ENCODE measurements at places on chromosomes 12 and 14.
A peak's percentile ranks its signal among the peaks of the same experiment; 100 is the strongest.

DNA sequence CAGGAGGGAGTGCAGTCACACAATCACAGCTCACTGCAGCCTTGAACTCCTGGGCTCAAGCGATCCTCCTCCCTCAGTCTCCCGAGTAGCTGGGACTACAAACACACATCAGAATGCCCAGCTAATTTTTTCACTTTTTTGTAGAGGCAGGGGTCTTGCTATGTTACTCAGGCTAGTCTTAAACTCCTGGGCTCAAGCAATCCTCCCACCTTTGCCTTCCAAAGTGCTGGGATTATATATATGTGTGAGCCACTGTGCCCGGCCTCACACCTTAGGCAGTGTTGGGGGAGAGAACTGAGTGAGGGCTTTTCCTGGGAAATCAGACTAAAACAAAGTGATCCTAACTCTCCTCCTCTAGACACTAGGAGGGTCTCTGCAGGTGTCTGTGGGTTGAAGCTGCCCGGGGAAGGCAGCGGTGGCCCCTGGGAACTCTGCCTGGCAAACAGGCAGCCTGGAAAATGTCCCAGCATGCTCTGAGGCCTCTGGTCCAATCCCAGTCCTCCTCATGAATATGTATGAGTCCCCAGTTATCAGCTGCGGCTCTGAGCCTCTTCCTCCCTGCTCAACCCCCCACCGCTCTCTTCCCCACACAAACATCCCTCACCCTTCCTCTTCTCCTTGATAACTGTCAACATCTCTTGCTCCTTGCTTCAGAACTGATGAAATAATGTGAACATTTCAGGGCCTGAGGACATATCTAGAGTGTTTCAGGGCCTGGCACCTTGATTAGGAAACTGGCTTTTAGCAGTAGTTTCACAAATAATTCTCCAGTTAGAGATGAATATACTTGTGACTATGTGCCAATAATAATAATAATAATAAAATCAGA lies 7.9 kb upstream of the NAA25 start:
- peak; percentile 55 for DNase-seq

DNA sequence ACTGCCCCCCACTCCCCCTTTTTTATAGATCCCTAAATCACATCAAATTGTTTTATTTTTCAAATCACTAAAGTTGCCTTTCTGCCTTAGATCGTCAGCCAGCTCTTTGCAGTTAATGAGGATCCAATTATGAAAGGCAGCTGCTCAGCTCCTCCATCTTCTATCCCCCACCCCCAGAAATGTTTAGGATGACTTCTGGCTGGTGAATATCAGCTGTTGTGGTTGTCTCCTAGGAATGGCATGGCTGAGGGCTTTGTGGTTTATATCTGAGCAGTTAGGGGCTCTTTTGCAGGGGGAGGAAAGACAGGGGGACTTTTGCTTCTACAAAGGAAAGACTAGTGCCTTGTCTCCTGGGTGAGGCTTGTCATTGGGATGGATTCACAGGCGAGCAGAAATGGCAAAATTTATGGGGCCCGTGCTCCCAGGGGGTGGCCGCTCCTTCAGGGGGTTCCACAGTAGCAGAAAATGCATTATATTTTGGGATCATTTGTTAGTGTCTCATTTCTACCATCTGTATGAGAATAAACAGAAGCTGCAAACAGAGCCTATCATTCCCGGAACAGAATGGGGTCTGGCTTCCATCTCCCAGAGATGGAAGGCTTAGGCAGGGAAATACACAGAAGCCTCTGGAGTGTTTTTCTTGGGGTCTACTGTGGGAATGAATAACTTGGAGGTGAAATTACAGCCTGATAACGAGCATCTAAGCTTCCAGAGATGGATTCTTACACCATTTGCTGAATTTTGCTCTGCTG lies 6.5 kb downstream of the JDP2 start:
- DNase-seq, result no peak

GRCh38 chr14:24137529-24138395 lies 1.8 kb downstream of the PSME1 start:
- DNase-seq, result no peak

DNA sequence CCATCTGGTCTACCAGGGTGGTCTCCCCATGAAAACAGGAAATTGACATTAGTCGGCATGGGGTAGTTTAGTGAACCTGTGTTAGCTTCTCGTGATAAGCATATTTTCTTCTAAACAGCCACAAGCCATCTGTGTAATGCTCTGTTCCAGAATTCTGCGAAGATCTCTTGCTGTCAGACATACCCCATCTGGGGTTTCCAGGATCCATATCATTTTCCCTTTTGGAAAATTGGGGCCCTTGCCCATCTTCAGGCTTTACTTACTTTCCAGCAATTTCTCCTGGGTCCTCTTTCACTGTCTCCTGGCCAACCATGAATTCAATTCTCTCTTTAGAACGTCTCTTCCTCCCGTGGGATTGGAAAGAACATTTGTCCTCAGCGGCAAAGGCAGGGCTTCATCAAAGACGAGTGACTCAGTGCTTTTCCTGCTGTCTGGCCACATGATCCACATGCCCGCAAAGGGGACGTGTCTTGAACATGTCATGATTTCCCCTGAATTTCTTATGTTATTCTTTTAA lies 21.4 kb upstream of the NCOR2 start:
- DNase-seq, result peak; percentile 60

DNA sequence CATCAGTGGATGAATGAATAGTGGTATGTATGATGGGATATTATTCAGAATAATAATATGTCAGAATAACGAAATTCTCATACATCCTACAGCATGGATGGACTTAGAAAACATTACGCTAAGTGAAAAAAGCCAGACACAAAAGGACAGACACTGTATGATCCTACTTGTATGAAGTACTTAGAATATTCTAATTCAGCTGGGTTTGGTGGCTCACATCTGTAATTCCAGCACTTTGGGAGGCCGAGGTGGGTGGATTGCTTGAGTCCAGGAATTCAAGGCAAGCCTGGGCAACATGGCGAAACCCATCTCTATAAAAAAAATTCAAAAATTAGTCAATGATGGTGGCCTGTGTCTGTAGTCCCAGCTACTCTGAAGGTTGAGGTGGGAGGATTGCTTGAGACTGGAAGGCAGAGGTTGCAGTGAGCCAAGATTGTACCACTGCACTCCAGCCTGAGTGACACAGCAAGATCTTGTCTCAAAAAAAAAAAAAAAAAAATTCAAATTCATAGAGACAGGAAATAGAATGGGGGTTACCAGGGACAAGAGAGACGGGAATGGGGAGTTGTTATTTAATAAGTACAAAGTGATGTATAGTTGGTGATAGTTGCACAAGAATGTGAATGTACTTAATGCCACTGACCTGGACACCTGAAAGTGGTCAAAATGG lies 132.3 kb downstream of the CHST11 start:
- DNase-seq, result no peak

- DNase-seq, result no peak
These were observed 59.0 kb downstream of the CCDC85C start for GRCh38 chr14:99544991-99545390.

GRCh38 chr12:30661210-30661609 lies 34.5 kb downstream of the IPO8 start:
- no peak for DNase-seq

DNA sequence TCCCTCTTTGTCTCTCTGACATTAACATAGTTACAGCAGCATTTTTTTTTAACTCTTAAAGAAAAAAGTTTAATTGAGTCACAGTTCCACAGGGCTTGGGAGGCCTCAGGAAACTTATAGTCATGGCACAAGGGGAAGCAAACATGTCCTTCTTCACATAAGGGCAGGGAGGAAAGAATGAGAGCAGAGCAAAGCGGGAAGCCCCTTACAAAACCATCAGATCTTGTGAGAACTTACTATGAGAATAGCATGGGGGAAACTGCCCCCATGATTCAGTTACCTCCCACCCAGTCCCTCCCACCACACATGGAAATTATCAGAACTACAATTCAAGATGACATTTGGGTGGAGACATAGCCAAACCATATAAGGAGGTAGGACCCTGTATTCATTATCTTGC lies 96.2 kb downstream of the PLBD1 start:
- no peak for DNase-seq

DNA sequence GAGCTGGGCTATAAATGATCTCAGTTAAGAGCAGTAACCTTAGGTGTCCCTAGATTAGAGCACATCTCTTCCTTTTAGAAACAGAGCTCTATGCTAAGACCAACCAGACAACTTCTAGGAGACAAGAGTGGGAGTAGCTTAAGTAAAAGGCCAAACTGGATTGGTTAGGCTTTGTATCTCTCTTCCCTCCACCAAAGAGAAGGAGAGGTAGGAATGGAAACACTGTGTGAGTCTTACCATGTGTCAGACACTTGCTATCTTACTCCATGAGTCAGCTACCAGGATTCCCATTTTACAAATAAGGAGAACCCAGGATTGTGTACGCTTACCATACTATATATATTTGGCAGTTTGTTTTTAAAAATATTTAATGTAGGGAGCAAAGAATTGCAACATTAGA lies 122.9 kb downstream of the PAX9 start:
- DNase-seq, result no peak

- peak; percentile 25 for DNase-seq
These were observed 242.0 kb upstream of the MDGA2 start for GRCh38 chr14:47917344-47917954.

DNA sequence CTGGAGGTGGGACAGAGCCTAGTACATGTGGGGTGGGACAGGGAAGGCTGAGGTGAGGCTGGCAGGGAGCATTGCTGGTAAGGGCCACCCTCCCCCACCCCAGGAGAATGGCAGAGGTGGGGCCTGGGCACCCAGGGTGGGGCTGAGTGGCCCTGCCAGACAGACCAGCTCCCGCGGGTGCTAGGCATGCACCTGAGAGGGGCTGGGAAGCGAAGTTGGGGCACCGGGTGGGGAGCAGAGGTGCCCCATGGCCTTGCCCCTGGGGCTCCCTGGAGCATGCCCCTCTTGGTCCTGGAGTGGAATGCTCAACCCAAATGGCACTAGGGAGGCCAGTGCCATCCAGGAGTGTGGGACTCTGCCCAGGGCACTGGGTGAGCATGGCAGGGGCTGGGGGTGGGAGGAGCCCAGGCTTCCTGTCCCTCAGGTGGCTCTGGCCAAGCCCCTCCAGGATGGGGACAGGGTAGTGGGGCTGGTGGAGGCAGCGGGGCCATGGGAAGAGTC lies 1.3 kb downstream of the TNFAIP2 start:
- DNase-seq, result no peak

DNA sequence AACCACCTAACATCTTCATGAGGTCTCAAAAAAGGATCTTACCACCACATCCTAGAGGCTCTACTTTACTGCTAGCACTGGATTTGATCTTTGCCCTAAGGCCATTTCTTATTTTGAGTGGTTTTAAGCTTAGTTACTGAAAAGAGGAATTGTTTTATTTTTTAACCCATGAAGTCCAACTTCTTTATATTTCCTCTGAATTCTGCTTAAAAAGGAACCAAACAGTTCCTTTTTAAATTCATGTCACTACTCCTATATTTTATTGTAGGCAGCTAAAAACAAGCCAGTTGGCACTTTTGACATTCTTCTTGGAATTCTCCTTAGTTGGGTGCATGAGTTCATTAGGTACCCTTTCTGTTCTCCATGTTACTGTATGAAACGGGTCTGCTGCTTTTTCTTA lies 76.4 kb downstream of the FGD4 start:
- DNase-seq, result no peak

DNA sequence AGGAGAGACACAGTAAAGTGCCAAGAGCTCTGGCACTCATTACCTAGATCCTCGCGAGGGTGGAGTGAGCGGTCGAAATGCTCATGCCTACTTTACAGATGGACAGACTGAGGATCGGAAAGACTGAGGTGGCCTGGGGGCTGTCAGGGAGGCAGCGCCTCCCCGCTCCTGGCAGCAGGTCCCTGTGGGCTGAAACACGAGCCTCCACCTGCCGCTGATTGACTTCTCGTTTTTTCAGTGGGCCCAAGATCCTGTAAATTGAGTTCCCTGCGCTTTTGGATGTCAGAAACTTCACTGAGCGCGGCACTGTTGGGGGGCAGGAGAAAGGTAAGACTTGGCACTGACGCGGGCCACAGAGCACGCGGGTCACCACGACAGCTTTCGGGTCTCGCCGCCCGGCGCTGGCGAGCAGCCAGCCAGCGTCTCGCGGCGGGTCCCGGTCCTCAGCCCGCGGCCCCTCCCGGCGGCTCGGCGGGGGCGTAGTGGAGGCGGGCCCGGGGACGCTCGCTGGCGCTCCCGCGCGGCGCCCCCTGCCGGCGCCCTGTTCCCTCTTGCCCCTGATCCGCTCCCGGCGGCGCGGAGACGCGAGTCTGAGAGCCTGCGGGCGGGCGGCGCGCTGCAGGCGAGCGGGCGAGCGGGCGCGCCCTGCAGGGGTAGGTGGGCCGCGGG lies 552 bp upstream of the SCN8A start:
- DNase-seq, result peak; percentile 7

GRCh38 chr14:61438860-61439765 lies 117.7 kb downstream of the PRKCH start:
- DNase-seq, result peak; percentile 81

- DNase-seq, result no peak
These were observed 3.3 kb downstream of the NKX2-1 start for GRCh38 chr14:36516719-36517241.

DNA sequence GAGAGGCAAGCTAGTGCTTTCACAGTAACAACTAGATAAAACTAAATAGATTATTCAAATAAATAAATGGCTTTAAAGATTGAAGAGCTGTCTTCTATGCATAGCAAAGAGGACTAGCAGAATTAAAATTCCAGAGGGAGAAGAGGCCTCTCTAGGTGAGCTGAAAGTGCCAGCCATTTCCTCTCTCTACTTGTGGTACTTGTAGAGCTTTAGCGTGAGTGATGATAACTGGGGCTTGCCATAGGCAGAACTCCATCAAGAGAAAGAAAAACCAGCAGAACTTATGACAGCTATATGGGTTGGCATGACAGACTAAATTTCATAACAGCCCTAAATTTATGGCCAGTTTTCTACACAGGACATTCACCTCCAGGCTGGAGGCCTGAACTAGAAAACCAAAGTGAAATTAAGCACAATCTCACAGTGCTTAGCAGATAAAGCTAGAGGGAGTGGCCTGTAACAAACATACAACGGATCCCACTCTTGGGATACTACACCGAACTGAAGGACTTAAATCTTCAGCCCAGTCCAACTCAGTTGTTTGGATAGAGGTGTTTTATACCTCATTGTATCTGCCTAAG lies 11.0 kb downstream of the SPTLC2 start:
- DNase-seq, result no peak

DNA sequence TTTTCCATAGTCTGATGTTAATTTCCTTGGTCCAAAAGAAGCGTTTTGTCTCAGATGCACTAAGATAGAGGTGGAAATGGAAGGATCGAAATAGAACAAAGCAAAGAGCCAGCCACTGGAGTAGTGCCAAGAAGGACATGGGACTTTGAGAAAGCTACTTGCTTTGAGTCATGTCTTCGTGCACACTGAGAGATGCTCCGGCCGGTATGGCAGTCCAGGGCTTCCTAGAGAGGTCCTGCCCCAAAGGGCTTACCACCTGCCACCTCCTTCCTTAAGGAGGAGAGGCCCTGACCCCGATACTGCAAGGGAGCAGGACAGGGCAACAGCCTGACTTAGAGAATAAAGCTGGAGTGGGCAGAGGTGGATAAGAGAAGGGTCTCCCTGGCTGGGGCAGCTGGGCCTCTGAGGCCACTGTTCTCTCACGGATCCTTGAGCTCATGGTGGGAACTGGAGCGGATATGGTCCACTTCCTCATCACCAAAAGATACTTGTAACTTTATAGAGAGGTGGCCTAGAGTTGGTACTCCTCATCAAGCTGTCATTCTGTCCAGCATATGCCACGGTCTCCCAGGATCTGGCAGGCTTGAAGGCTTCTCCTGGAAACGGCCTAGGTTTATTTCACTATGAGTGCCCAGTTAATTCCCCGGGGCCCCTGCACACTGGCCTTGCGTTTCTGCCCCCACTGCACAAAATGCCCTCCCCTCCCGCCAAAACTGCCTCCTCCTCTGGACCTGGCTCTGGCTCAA lies 57.4 kb downstream of the FOXN3 start:
- no peak for DNase-seq

All from renal cortical epithelial cell (primary cell).